GM23248 (cell line): ENCODE measurements at places on chromosomes 16 and 17. TPM values are rescaled to one million over a fixed set of nuclear protein-coding genes. Genes with fewer than 3 reads are reported as not detected.
A peak's percentile ranks its signal among the peaks of the same experiment; 100 is the strongest.

DNA sequence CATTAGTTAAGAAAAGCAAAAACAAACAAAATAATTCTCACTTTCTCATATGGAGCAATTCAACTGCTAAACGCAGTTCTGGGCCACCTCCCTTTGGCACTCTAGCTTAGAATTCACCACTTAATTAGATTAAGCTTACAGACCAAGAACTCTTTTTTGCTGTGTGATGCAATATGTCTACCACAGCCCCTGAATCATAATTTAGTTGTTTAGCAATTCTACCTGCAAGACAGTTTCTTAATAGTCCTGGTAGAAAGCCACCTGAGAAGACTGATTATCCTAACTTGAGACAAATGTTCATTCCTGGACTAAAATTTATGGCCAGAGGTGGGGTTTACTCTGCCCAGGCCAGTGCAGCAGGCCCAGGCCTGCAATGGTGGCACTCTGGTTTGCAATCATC is 205.9 kb downstream of the HS3ST3A1 start:
- DNase-seq, result peak; percentile 80

DNA sequence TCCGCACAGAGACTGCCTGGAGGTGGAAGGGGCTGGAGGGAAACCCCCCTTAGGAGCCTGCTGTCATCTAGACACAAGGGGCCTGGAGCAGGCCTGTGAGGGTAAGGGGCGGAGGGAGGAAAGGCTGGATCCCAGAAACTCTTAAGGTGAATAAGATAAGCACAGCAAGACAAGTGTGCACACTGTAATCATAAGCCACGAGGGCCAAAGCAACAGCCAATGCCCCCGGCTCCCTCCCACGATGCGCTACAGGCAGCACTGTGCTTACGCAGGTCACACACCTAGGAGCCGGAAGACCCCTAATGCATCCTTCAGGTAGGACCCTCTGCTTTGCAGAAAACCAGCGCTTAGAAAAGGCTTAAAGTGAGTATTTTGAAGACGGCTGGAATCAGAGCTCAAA is 24.6 kb downstream of the ZFHX3 start:
- DNase-seq, result no peak

DNA sequence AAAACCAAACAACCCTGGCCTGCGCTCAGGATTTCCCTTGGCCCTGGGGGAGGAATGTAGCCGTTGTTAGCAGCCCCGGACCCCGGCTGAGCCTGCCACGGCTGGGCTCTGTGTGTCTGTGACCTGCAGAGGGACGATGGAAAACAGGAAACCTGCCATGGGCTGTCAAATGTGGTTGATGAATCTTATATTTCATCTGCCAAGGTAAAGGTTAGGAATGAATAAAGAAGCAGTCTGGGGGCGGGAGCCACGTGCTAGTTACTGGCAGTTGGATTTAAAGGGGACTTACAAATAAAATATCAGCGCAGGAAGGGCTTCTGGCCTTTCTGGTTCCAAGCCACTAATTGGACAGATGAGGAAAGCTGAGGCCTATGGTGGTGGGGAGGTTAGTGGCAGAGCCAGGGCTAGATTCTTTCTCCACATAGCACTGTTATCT is at the start of gene KRT23:
TSS of gene KRT23 (minus strand) at position 263 of the 436 bp plus-strand sequence. CDS start 1,043 bp downstream, outside the sequence.
- no peak for DNase-seq

- DNase-seq, result no peak
Observed at GRCh38 chr16:27561216-27561615, 11.3 kb downstream of the KATNIP start.

TOP2A gene
- total RNA-seq, result 71.4 and 75.8 TPM in 2 replicates

NUPR1 gene
- 22.3 and 54.8 TPM in 2 replicates for total RNA-seq

DNA sequence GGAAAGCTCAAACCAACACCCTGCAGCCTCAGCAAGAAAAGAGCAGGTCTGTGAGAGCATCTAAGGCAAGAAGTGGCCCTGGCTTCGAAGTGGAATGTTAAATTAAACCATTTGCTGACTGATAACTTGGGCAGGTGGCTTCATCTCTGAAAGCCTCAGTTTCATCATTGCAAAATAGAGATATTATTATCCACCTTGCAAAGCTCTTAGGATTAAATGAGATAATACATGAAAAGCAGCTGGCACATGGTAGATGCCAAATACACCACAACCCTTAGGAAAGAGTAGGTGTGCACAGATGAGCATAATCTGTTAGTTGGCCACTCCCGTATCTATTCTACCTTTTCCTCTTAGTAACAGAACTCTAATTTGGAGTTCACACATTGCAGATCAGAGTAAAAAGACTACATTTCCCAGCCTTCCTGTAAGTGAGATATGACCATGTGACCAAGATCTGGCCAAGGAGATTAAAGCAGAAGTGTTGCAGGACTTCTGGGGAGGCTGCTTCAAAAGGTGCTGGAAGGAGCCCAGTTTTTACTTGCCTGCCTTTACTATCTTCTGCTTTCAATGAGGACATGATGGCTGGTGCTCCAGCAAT is 288.7 kb downstream of the SOX9 start:
- no peak for DNase-seq

KRT222 gene
- total RNA-seq, result not detected in 2 replicates

- DNase-seq, result no peak
Observed at GRCh38 chr16:18024611-18025010, 311.9 kb downstream of the NPIPA8 start.

DNA sequence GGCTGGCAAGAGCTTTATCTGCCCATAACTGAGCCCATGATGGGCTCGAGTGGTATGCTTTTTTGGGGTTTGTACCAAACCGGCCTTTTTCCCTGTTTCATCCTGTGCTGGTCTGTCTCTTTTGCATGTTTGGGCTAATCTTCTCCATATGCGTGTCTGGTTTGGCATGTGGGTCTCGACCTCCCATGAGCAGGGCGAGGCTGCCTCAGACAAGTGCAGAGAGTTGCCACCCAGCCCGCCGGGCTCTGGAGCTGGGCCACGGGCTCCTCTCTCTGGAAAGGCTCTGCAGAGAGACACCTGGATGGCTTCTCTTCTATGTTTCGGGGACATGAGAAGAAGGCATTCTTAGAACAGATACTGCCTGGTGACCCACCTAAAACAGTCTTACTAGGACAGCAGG is 67.8 kb upstream of the TBX2 start:
- DNase-seq, result no peak

DNA sequence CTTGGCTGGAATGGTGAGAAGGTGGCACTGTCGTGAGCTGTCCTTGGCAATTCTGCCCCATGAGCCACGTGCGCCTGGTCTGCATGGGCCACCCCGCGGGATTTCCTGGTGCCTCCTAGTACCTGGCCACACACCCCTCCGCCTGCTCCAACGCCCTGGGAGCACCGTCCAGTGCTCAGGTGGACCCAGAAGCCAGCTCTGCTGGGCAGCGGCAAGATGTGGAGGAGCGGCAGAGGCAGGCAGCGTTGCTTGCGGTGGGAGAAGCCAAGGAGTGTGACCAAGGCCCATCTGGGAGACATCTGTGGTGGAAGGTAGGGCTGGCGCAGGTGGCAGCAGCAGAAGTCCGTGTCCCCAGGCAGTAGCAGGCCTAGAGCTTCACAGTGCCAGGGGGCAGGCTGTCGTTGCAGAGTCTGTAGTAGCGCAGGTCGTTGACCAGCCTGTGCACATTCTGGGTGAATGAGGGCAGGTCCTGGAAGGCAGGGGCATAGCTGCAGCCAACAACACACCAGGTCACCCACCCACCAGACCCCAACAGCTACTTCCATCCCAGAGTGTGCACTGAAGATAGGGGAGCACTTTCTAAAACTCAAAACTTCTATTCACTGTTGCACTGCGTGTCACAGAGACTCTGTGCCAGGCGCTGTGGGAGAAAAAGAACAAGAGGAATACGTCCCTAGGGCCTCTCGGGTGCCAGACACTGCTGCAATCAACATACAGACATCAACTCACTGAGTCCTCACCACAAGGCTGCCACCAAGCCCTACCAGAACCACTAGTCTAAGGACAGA is 34.9 kb upstream of the GSG1L start:
- no peak for DNase-seq

DNA sequence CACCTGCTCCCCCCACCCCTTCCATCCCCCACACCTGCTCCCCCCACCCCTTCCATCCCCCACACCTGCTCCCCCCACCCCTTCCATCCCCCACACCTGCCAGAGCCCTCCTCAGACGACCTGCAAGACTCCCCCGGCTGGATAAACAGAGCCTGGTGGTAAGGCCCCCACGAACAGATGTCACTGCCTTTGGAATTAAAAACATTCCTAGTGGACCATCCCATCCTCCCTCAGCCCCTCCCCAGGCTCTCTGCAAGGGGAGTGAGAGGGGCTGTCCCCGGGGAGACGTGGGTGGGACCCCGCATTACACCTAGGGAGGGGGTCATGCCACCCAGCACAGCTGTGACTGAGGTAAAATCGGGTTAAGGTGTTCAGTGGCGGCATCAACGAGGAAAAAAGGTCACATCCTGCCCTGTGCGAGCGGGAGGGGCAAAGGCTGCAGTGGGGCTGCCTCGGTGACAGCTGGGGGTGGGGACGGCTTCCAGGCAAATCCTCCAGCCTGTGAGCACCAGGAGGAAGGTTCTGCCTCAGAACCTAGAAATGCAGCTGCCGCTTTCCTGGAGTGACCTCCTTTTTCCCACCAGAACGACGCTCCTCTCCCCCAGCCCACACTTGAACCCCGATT is 38.7 kb downstream of the TIMM22 start:
- DNase-seq, result peak; percentile 37

DNA sequence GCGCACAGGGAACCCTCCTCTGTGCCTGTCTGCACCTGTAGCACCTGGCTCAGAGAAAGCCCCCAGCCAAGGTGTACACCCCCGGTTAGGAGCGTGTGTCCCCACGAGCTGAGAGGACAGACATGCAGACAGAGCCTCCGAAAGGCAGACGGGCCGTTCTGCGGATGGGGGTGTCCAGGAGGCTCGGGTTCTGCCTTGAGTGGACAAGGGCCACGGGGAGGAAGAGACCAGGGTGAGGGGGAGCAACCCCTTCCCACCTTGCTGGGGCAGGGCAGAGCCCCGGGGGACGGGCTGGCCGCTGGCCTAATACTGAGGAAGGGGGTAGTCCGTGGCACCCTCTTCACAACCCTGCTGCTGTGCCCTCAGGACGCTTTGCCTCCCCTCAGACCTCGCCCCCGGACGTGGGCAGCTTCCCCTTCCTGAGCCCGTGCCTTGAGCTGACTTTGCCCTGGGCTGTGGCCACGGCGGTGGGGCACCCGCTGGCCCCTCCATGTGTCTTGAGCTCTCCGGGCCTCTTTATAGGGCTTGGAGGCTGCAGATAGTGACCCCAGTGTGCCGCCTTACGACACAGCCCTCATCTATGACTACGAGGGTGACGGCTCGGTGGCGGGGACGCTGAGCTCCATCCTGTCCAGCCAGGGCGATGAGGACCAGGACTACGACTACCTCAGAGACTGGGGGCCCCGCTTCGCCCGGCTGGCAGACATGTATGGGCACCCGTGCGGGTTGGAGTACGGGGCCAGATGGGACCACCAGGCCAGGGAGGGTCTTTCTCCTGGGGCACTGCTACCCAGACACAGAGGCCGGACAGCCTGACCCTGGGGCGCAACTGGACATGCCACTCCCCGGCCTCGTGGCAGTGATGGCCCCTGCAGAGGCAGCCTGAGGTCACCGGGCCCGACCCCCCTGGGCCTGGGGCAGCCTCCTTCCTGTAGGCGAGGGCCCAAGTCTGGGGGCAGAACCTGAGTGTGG is 5.7 kb downstream of the SLC22A31 start:
- no peak for DNase-seq

WNT3 gene
- 1.5 and 3.0 TPM in 2 replicates for total RNA-seq

ZPBP2 gene
- not detected in 2 replicates for total RNA-seq

NPIPB6 gene
- 0.32 TPM in 1 of 2 replicates, not detected in the other for total RNA-seq

- no peak for DNase-seq
Observed at GRCh38 chr16:78571898-78572358, 472.5 kb downstream of the WWOX start.

HNF1B gene
- total RNA-seq, result not detected in 2 replicates

- DNase-seq, result no peak
Observed at GRCh38 chr17:49551221-49552069, 24.2 kb upstream of the NXPH3 start.

GRCh38 chr17:66076546-66077190 is 115.3 kb downstream of the CEP112 start:
- peak; percentile 1 for DNase-seq

GRCh38 chr16:56479469-56479868 is 28.1 kb downstream of the OGFOD1 start:
- DNase-seq, result no peak

DNA sequence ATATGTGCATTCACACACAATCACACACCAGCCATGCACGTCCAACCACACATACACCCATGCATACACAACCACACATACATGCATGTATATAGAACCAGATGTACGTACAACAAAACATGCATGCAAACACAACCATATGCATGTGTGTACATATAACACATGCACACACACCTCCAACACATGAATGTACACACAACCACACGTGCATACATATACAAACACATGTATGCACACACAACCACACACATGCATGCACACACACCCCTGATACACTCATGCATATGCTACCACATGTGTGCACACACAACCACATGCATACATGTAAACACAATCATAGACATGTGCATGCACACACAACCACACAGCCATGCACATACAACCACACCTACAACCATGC is 52.0 kb upstream of the SDK2 start:
- DNase-seq, result no peak

DNA sequence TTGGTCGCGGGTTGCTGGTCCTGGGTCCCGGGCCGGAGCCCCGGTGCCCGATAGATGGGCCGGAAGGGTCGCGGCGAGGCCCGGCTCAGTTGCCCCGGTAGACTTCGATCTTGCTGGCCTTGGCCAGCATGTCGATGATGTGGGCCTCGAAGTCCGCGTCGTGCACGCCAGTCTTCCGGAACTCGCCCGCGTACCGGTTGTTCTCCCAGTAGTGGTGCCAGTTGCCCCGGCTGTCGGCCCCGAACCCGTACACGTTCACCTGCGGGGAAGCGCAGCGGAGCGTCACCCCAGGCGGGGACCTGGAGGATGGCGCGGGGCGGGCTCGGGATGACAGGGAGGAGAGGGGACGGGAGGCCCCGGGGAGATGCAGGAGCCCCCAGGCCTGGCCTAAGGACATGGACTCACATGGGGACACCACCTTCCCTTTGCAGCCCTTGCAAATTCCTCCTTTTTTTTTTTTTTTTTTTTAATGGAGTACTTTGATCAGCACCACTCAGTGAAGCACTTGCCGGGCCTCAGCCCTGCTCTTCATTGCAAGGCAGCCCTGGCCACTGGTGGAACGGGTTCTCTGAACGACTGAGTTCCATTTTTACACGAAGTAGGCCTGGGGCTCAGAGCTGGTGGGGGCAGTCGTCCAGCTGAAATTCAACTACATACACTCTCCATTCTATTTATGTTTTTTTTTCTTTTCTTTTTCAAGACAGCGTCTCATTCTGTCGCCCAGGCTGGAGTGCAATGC is 35.1 kb downstream of the DDX19A start:
- DNase-seq, result no peak

NPEPPS gene
- 55.7 and 125 TPM in 2 replicates for total RNA-seq

DNA sequence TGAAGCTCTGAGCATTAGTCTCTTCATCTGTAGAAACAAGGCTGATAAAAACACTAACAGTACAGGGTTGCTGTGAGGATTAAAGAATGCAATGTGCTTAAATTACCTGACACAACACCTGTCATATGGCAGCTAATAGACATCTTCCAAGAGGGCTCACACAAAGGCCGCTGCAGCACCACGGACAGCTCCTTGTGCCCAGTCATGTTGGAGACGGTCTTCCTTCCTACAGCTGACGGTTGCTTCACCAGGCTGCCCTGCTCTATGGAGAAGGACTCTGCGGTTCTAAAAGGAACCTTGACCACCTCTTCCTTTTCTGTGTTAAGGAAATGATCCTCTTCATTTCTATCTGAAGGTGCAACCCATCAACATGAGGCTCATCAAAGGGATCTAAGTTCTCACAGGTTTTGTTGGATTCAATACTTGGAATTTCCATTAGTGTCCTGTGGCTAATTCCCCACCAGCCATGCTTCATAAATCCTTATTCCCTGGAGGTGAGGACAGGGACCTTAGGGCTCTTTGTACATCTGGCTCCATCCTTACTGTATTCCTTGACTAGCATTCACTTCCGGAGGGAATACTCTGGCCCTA is 138.9 kb upstream of the CES5A start:
- DNase-seq, result peak; percentile 41
